ENCODE measurements at places on chromosomes 7 and 10.

DNA sequence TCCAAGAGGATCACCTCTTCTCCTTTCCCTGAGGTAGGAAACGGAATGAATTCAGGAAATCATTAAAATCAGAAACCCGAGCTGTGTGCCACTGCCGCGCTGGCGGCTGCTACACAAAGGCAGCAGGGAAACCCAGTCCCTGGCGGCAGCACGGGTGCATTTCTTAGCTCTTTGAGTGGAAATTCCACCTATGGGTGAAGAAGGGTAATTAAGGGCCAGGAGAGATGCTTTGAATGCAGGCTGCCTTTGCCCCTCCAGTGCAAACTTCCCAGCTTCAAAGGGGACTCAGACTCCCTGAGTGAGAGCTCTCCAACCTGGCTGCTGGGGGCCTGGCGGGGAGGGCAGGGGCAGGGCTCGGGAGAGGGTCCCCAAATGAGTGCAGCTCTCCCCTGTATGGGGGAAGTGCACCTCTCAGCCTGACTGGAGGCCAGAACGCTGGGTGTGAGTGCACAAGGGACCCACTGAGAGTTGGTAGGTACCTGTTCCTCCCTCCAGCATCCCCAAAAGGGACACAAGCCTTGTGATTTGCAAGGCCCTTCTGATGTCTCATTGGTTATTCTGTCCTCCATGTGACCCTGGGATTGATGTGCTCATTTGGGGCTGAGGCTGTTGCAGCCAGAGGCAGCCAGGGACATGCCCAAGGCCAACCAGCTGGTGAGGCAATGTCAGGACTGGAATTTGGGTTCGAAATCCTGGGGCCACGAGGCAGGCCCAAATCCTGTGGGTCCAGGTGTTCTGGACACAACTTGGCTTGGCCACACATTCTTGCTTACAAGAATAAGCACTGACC, 16.3 kb upstream of the ZMIZ1 start:
- no peak for DNase-seq

DNA sequence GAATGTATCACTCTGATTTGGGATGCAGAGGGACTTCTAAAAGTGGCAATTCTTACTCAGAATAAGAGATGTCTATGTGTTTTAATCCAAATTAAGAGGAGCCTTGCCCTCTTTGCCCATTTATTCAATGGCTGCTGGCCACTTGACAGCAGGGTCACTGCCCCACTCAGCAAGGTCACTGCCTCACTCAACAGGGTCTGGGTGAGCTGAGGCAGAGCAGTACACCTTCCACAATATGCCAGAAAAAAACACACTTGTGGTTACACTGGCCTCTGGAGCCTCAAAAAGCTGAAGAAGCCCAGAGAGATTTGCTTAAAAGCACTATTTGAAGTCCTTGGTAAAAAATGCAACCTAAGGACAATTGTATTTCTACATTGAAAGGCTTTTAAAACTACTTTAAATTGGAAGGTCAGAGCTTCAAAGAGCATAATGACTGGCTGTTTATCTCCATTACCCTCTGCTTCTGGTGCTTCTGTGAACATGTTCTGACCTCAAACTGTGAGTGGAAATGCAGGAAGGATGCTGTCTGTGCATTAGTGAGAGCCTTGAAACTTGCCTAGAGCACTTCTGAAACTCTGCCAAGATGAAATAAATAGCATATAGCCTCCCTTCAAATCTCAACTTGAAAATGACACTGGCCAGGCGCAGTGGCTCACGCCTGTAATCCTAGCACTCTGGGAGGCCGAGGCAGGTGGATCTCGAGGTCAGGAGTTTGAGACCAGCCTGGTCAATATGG, 35.1 kb upstream of the WIPF3 start:
- no peak for DNase-seq

GRCh38 chr7:153398789-153399553, 639.4 kb downstream of the ACTR3B start:
- no peak for DNase-seq

DNA sequence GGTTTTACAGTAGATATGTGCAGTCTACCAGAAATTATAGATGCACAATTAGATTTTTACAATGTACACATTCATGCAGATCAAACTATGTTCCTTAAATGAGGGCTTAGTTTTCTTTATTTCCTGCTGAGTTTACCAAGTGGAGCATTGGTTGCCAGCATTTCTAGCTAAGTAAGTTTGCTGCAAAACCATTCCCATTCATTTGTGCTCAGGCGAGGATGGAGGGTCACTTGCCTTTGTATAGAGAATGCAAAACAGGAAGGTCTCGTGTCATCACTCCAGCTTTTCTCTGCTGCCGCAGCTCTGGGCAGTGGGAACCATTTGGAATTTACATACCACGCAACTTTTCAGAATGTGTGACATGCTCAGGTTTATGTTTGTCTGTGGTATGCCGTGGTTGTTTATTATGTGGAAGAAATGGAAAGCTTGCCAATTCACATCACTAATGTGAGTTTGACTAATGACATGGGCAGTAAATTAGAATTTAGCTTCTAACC, 198.6 kb downstream of the TRIL start:
- DNase-seq, result no peak

GRCh38 chr10:5460468-5461202, 38.7 kb downstream of the CALML5 start:
- DNase-seq, result no peak

GRCh38 chr7:16579216-16579615, 52.6 kb downstream of the LRRC72 start:
- DNase-seq, result no peak

DNA sequence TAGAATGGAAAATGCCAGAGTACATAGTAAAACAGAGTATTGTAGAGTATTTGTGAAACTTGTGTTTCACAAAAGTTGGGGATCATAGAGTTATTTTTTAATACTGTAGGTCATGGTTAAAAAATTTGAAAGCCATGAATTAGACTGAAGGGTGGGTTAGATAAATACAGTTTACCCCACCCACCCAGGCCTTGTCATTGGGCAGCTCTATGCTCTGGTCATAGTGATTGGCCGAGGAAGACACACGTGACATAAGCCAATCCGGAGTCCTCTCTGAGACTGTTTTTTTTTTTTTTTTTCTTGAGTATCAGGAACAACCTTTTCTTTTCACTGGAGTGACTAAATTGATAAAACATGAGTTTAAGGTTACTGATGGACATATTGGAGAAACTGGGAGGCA, 33.3 kb upstream of the ORC5 start:
- DNase-seq, result no peak

GRCh38 chr10:89163265-89163995, 43.7 kb downstream of the CH25H start:
- peak; percentile 67 for DNase-seq

GRCh38 chr10:80590585-80591125, 53.0 kb downstream of the SH2D4B start:
- no peak for DNase-seq

DNA sequence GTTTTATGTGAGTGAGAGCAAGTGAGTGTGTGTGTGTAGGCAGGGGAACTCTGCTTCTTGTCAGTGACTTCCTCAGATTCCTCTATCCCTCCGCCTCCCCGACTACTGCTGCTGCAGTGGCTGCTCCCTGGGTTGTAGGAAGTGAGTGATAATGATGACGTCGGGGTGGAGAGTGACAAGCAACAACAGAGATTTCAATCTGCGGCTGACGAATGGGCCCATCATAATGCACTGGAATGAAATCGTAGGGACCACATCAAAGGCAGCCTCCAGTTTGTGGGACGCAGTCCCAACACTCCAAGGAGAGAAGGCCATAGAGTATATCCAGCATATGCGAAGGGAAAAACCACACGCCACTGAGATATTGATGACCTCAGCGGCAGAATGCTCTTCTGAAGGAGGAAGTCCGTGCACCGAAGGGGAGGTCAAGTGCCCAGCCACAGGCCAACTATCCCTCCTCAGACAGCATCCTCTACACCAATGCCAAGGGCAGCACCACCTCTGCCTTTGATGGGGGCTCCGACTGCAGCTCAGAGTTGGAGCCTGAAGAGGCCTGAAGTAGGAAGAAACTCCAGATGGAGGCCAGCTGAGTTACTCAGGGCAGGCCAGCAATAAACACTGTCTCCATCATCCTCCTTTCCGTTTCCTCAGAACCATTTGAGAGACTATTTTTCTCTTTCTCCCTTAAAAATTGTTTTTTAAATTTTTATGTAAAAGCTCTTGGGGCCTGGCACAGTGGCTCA, 11.3 kb upstream of the STMP1 start:
- DNase-seq, result no peak

DNA sequence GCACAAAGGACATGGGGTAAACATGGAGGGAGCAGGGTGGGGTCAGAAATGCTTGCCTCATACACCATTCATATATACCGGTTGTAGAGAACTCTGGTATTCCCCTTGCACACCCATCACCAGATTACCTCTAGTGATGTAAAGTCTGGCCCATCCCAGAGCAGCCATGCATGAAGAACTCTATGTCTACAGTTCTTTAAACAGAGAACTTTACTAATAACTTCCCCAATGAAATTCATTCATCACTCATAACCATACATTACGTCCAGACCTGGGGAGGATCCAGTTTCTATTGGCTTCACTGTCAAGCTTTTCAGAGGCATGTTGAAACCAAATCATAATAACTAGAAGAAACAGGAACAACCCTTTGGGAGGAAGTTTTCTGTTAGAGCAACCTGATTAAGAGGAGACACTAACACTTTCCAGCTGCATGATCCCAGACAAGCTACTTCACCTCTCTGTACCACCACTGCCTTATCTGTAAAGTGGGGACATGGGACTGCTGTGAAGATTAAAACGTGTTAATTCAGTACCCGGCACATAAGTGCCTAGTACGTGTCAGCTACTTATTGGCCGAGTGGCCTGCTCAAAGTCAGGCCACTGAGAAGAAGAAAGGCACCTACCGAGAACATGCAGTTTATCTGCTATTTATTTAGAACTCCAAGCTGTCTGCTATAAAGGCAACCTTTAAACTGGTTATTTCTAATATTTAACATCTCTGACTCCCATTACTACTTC, 59.7 kb downstream of the IGF2BP3 start:
- DNase-seq, result peak; percentile 50

GRCh38 chr10:43267811-43268210, 946 bp upstream of the RASGEF1A start:
- DNase-seq, result no peak

DNA sequence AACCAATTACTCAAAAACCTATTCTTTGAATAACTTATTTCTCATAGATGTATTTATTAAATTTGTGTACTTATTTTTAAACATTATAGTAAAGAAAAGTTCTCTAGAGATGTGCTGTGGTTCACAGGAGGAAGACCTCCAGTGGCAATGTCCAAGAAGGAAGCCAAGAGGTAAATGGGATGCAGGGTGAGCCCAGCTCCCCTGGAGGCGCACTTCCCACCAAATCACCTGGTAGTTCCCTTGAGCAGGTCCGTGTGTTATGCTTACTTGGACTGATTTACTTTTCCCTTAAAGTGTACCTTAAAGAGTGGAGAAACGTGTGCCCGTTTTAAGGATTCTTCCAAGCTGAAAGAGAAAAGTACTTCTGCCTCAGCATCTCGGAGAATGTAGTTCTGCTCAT, 55.3 kb downstream of the PAXIP1 start:
- DNase-seq, result no peak

DNA sequence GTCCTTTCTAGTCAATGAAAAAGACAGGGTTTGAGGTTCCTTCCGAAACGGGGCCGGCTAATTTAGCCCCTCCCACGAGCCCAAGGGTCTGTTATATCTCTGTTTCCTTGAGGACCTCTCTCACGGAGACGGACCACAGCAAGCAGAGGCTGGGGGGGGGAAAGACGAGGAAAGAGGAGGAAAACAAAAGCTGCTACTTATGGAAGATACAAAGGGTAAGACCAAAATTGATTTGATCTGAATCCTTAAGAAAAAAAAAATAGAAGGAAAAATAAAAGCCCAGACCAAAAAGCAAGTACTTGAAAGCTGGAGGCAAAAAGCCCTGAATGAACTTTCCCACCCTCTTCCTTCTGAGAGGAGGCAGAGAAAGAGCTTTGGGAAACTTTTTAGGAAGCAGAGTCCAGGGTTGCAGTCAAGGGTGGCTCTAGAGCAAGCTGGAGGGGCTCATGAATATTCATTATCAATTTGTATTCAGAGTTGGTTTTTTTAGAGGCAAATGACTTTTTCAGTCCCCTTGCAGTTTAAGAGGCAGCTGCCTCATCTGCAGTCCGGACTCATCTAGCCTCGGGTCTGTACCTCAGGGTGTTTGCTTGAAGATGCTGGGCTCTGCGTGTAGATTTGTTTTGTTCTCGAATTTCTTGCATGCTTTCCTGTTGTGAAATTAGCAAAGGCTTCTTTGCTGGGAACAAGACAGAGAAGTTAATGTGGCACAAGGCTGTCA, at the start of gene ENTPD1:
Gene ENTPD1, plus strand, starts transcription at position 123 of the 721 bp plus-strand sequence. Its CDS starts 77 bp downstream, at position 200.
- peak; percentile 35 for DNase-seq

DNA sequence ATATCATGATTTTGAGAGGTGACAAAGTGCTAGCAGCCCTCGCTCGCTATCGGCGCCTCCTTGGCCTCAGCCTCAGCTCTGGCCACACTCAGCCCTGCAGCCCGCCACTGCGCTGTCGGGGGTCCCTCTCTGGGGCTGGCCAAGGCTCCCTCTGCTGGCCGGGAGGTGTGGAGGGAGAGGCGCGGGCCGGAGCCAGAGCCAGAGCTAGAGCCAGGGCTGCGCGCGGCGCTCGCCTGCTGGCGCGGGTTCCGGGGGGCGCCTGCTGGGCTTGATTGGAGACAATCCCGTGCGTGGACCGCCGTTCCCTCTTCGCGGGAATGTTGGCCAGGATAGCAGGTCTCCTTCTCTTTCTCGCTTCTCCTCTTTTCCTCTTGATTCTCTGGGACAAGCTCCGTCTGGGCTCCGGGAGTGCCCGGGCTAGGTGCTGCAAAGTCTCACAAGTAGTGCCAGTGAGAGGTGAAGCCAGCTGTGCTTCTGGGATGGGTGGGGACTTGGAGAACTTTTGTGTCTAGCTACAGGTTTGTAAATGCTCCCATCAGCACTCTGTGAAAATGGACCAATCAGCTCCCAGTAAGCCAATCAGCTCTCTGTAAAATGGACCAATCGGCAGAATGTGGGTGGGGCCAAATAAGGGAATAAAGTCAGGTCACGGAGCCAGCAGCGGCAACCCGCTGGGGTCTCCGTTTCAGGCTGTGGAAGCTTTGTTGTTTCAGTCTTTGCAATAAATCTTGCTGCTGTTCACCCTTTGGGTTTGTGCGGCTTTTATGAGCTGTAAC, 43.4 kb upstream of the ELMO1 start:
- no peak for DNase-seq

- no peak for DNase-seq
Measured at GRCh38 chr7:160958-161725, 31.2 kb upstream of the FAM20C start.

- peak; percentile 9 for DNase-seq
Measured at GRCh38 chr7:15686295-15686956, at the start of gene MEOX2. Gene MEOX2, minus strand, starts transcription at chr7:15686683. Its CDS starts 281 bp downstream, at chr7:15686402.

DNA sequence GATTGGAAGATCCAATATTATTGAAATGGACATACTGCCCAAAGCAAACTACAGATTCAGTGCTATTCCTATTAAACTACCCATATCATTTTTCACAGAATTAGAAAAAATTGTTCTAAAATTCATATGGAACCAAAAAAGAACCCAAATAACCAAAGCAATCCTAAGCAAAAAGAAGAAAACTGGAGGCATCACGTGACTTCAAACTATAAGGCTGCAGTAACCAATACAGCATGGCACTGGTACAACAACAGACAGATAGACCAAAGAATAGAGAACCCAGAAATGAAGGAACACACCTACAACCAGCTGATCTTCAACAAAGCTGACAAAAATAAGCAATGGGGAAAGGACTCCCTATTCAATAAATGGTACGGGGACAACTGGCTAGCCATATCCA, 765.4 kb downstream of the SORCS3 start:
- no peak for DNase-seq

GRCh38 chr10:80526742-80527141, 11.0 kb upstream of the SH2D4B start:
- no peak for DNase-seq

GRCh38 chr10:52780391-52781155, 8.0 kb upstream of the MBL2 start:
- DNase-seq, result no peak

GRCh38 chr7:146290746-146291145, 174.1 kb downstream of the CNTNAP2 start:
- DNase-seq, result no peak
